Spinal cord (tissue), 10 donors: ENCODE measurements at places on chromosomes 16 and 17. TPM values are rescaled to one million over a fixed set of nuclear protein-coding genes. Genes with fewer than 3 reads are reported as not detected.
A peak's percentile ranks its signal among the peaks of the same experiment; 100 is the strongest.

GRCh38 chr16:19330841-19331397, 45.4 kb downstream of the CLEC19A start:
- peak; percentile 87 for DNase-seq

KRTAP1-5 gene
- total RNA-seq, result not detected

KRT12 gene
- total RNA-seq, result 0.40 TPM

- peak; percentile 33 for DNase-seq
Observed at GRCh38 chr16:54651440-54652195, 279.0 kb upstream of the IRX5 start.

- DNase-seq, result no peak
Observed at GRCh38 chr17:27378482-27379175, 77.6 kb upstream of the KSR1 start.

DNA sequence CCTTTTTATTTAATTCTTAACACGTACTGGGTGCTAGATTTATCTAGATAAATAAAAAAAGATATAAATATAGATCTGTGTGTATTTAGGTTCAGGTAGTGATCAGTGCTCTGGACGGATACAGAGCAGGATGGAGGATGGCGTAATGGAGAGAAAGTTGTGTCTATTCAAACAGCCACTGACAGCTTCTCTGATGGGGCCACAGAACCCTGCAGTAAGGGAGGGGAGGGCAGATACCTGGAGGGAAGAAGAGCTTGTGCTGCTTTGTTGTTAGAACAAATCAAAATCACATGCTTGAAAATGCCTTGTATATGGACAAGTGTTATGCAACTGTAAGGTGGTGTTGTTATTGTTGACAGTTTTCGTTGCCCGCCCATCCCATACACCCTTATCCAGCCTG, 170.2 kb downstream of the UTP18 start:
- DNase-seq, result no peak

GRCh38 chr17:79176792-79177601, 102.4 kb downstream of the ENGASE start:
- no peak for DNase-seq

DNA sequence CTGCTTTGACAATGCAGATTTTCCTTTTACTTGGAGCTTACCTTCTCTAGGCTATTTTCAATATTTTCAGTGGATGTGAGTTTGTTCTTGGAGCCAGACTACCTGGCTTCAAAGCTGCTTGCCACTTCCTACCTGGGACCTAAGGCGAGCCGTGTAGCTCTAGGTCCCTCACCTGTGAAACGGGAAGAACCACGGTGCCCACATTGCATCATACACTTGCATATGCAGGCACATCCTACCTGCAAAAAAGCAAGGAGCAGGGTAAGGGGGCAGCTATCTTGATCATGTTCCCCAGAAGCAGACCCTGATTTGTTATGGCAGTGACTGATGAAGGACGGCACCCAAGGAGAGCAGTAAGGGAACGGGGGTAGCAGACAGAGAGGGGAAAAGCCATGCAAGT, 27.0 kb upstream of the MPRIP start:
- DNase-seq, result no peak

- DNase-seq, result no peak
Observed at GRCh38 chr17:56933868-56934267, 20.0 kb upstream of the TRIM25 start.

DNA sequence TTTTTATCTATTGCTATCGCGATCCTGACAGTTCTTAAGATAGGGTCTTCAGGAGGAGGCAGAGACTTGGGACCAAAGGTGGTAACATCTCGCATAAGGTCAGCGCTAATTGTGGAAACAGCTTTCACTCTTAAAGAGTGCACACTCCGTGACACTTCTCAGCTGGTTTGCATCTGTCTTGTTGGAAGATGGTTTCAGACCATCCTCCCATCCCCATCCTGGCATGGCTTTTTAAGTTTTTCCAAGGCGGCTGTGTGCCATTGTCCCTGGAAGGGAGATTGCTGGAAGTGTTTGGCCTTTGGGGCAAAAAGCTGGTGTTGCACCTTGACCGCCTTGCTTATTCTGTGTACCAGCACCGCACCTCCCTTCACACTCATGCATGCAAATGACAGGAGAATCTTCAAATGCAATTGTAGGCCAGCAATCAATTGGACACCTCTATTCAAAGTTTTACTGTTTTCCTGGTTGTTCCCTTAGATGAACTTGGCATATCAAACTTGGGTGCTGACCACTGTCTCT, 1.5 kb downstream of the SOCS7 start:
- DNase-seq, result no peak

TPSG1 gene
- not detected for total RNA-seq

DNA sequence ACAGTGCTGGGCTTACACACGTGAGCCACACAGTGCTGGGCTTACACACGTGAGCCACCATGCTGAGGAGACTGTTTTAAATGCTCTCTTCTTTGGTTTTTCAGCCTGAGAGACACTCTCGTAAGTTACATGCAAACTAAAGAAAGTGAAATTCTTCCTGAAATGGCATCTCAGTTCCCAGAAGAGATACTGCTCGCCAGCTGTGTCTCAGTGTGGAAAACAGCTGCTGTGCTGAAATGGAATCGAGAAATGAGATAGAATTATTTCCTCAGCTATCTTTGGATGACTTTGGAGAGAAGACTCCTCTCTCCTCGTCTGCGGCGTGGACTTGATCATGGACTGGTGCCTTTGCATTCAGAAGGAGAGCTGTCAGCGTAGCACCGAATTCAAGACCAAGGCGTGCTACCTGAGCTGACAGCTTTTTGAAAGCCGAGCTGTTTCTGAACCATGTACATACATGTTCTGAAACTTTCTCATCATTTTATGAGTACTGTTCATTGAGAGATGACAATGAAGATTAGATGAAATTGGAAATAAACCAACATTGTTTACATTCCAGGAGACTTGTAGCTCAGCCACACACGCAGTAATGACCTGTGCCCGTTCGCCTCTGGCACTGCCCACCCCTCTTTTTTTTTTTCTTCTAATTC, 21.6 kb upstream of the ENDOV start:
- DNase-seq, result no peak

DNA sequence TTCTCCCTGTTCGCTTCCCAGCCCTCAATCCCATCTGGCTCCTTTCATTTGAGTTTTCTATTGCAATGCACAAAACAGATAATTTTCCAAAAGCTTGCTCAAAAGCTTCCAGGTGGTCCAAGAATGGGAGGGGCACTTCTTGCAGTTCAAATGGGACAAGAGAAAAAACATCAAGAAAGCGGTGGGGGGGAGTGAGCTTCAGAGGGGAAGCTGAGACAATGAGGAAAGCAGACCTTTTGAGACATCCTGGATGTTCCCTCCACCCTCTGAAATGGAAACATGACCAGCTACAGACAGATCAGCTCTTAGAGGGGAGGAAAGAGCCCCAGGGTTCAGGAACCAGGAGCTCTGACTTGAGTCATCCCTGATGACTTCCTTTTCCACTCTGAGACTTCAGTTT, 368.2 kb downstream of the SLC39A11 start:
- DNase-seq, result no peak

MILR1 gene
- total RNA-seq, result 8.8 TPM

- no peak for DNase-seq
Observed at GRCh38 chr17:77346765-77347164, 206.0 kb downstream of the SEC14L1 start.

EPN3 gene
- 0.39 TPM for total RNA-seq

GRCh38 chr16:19810817-19811731, 73.6 kb downstream of the GPRC5B start:
- DNase-seq, result no peak

GRCh38 chr16:31031276-31031675, 2.1 kb upstream of the STX4 start:
- DNase-seq, result no peak

- no peak for DNase-seq
Observed at GRCh38 chr17:44439168-44439567, 49.7 kb upstream of the ITGA2B start.

GRCh38 chr16:49621241-49622083, 234.4 kb downstream of the ZNF423 start:
- no peak for DNase-seq

- DNase-seq, result no peak
Observed at GRCh38 chr17:17128476-17129075, 77.6 kb downstream of the PLD6 start.

FBXW10B gene
- 0.50 TPM for total RNA-seq

GRCh38 chr16:19588661-19589060, 33.2 kb downstream of the VPS35L start:
- no peak for DNase-seq

SHCBP1 gene
- total RNA-seq, result 6.0 TPM
